ENCODE measurements at places on chromosomes 12 and 14.

GRCh38 chr12:56641219-56641618 lies 4.6 kb downstream of the ATP5F1B start:
- no peak for DNase-seq

DNA sequence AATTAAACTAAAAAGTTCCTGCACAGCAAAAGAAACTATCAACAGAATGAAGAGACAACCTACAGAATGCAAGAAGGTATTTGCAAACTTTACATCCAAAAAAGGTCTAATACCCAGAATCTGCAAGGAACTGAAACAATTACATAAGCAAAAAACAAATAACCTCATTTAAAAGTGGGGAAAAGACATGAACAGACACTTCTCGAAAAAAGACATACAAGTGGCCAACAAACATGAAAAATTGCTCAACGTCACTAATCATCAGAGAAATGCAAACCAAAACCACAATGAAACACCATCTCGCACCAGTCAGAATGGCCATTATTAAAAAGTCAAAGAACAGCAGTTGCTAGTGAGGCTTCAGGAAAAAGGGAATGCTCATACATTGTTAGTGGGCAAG lies 15.2 kb downstream of the PDE6H start:
- DNase-seq = no peak

GRCh38 chr14:33551963-33552362 lies 398.9 kb downstream of the EGLN3 start:
- no peak for DNase-seq

GRCh38 chr12:56256326-56256960 lies 1.7 kb downstream of the ANKRD52 start:
- DNase-seq = no peak

- DNase-seq = no peak
These were observed 682 bp downstream of the KIAA0586 start for GRCh38 chr14:58428118-58428683.

DNA sequence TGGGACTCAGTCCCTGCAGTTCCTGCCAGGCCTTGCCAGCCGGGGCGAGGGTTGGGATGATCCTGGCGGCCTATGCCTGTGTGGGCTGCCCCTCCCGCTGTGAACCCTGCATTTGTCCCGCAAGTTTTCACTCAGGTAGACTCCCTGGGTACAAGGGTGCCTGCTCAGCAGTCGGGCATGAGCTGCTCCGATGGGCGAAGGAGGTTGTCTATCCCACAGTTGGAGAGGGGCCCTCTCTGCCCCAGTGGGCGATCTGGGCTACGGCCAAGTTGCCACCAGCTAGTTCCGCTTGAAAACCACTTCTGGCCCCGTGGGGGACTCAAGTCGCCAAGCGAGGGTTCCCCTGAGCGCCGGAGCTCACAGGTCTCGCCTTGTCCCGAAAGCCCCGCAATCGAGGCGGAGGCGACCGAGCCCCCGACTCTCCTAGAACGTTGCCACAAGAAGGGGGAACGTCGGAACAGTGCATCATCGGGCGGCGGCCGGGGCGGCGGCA lies 365 bp upstream of the TPI1 start:
- DNase-seq = no peak

DNA sequence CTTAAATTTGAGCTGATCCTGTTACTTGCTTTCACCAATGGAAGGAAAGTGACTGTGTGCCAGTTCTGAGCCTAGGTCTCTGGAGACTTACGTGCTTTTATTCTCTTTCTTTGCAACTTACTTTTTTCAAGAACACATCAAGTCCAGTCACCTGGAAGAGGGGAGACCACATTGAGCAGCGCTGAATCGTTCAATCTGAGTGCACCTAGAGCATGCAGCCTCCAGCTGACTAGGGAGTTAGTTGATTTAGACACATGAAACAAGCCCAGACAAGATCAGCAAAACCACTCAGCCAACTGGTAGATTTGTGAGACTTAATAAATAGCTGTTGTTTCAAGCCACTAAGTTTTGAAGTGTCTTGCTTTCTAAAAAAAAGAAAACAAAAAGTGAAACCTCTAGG lies 1014.8 kb upstream of the FBXO33 start:
- DNase-seq = no peak

GRCh38 chr12:57342207-57342691 lies 88.6 kb downstream of the R3HDM2 start:
- DNase-seq = no peak

DNA sequence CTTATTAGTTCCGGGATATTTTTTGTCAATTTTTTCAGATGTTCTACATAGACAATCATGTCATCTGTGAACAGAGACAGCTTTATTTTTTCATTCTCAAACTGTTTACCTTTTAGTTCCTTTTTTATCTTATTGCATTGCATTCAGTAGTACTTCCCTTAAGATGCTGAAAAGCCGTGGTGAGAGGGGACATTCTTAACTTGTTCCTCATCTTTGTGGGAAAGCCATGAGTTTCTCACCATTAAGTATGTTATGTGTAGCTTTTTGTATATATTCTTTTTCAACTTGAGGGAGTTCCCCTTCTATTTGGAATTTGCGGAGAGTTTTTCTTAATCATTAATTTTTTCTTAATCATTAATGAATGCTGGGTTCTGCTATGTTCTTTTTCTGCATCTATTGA lies 1727.1 kb upstream of the SEL1L start:
- DNase-seq = no peak

DNA sequence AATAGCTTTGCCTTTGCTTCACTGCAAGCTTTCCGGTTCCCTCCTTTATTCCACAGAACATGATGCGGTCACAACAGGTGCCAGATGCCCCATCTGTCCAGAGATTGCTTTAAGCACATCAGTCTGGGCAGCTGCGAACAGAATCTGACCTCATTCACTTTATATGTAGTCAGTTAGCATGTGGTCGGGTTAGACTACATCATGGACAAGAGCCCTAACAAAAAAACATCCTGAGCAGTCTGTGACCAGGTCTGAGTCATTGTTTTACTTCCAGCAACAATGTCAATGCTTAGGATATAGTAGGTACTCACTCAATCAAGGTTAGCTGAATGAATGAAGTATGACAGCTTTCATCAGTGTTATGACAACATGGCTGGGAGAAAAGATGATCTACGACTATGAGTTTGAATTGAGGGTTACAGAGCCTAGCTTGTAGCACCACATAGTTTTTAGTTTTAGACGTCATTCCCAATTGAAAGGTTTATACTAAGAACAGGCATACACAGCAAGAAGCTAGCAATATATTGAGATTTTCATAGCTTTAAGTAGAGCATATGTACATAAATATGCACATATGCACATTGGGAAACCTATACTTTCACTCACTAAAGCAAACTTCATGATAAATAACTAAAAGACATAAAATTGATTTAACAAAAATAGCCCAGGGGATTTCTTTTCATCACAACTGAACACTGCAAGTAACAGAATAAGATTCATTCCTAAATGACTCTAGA lies 64.2 kb upstream of the TMCC3 start:
- DNase-seq = no peak

DNA sequence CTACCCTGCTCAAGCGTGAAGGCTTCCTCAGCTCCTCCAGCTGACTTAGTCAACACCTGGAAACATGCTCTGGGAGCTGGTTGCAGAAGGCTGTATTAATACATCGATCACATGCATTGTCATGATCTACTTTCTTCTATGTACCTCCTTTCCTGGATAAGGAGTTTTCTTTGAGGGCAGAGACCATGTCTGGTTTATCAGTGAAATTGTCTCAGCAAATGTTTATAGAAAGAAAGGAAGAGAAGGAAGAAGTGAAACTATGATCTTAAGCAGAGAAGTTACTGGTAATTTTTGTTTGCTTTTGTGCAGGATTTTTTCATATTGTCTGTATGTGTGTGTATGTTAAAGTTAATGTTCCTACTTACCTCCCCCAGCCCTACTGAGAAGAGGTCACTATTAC lies 4.5 kb downstream of the DYRK4 start:
- DNase-seq = no peak

- no peak for DNase-seq
These were observed 185.6 kb downstream of the EPS8 start for GRCh38 chr12:15603474-15604085.

All from stimulated activated CD8-positive, alpha-beta memory T cell treated with anti-CD3 and anti-CD28 coated beads, Interleukin-2, amount 100 ng/mL, for 1 hour (primary cell).